ENCODE measurements at places on chromosomes 1 and 21.
A peak's percentile ranks its signal among the peaks of the same experiment; 100 is the strongest.

DNA sequence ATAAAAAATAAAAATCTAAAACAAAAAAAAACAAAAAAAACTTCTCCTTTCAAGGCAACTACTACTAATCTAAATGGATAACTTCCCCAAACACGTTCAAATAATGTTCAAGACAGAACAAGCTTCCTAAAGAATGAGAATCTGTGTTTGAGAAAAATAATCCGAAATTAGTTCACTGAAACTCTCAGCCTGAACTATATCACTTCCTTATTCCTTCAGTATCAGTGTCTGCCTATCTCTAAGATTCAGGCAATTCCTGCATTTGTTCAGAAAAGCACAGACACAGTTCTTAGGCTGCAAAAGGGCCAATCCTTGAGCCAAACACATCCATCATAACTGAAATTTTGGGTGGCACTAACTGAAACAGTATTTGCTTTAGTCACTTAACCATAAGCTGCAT lies 22.4 kb downstream of the DSTYK start:
- no peak for DNase-seq

DNA sequence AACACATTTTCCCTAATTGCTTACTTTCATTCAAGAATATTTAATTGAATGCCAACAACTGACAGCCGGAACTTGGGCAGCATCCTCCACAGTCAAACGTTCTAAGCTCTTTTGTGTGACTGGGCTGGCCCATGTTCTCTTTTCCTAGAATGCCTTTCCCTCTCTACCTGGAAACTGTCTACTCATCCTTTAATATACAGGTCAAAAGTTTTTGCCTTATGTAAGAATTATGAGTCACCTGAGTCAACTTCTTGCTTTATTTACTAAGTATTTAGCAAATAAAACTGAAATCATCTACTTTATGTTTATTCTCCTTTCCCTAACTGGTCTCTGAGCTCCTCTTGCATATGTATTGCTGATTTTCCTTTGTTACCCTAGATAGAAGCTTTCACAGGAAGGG lies 172.2 kb downstream of the CHRM3 start:
- no peak for DNase-seq

DNA sequence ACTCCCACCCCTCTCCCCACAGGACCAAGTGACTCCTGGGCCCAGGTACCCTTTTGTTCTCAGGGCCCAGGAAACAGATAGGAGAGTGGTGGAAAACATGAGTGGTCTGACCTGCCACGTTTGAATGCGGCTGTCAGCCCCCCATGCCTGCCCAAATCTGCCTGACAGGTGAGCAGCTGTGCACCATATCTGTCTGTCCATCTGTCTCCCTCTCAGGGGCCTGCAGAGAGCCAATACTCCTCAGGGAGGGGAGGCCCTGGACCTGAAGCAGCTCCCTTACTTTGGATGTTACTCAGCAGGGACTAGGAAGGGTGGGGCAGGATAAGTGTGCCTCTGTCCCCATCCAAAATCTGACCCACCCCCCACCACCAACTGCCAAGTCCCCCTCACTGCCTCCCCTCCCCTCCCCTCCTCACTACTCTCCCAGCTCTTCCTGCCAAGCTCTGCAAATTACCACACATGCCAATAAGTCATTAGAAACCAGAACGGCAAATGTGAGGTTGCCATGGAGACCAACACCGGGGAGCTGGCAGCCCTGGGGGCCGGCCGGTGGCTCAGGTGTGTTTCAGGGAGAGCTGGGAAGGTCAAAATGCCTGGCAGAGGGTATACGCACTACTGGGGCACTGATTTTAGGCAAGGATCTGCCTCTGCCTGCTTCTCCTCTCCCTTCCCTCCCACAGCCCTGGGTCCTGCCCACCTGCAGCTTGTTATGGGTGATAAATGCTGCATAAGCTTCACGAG lies 11.5 kb downstream of the LRRN2 start:
- no peak for DNase-seq

GRCh38 chr1:21447311-21447710 lies 7.4 kb downstream of the NBPF3 start:
- DNase-seq = no peak

DNA sequence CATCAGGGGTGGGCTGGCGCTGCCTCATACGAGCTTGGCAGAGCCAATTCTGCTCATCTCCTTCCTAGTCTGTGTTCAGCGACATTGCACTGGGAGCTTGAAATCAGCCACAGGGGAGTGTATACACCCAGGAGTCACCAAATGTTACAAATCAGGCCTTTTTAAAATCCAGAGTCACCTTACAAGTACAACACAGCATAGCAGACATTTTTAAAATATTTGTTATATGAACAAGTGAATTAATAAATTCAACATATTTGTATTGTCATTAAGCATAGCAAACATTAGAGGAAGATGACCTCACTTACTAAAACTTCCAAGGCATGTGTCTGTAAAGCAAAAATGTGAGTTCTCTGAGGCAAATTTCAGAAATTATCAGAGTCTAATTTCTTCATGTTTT lies 210.0 kb downstream of the HLX start:
- DNase-seq = peak; percentile 47

- DNase-seq = no peak
Measured at GRCh38 chr1:160608057-160608456, 28.8 kb upstream of the CD84 start.

GRCh38 chr1:21261551-21262292 lies 28.5 kb downstream of the ECE1 start:
- peak; percentile 94 for DNase-seq

DNA sequence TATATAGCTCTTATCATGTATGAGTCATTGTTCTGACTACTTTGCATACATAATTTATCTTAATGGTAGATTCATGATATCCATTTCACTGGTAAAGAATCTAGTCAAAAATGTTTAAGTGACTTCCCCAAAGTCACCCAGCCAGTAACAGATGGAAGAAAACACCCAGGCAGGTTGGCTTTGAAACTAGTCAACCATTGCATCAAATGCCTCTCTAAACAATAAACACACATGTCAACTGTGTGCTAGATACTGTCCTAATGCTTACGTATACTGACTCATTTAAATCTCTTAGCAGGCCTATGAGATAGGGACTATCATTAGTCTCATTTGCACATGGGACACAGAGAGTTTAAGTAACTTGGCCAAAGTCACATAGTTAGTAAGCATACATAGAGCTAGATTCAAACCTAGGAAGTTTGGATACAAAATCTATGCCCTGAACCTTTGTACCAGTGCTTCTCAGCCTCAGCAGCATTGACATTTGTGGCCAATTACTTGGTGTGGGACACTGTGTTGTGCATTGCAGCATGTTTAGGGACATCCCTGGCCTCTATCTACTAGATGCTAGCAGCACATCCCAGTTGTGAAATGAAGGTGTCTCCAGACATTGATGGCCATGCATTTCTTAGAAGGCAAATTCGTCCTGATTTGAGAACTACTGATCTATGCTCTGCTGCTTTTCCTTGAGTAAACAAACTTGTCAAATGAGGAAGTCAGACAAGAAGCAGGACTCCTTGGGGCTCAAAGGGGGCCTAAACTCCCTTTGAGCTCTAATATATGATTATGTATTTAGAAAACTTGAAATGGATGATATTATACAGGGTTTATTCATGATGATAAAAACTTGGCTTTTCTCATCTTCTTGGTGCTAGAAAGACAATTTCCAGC lies 316.3 kb downstream of the KCNH1 start:
- DNase-seq = no peak

- peak; percentile 73 for DNase-seq
Measured at GRCh38 chr1:212712451-212713303, 13.0 kb upstream of the BATF3 start.

DNA sequence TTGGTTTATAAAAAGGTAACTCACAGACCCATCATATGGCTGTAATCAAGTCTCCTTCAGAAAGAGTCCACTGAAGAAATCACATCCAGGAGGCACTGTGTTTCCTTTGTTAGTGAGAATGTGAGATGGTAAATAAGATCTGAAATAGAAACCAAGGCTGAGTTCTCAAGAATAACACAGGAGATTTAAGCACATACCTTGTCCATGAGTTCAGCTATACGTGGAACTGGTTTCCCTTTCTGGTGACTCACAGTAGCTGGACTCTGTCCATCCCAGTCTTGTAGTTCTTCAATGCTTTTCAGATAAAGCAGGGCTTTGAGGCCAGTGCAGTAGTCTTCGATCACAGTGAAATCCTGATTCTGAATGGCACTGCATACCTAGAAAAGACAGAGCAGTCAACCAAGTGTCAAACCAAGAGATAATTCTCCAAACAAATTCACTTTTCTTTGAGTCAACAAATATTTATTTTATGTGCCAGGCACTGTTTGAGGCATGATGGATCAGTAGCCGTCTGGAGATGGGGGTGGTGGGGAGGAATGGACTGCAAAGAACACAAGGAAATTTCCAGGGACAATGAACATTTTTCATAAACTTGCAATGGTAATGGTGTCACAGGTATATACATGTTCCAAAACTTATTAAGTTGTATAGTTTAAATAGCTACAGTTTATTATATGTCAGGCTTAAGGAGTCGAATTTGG lies 471.4 kb downstream of the PTBP2 start:
- DNase-seq = peak; percentile 63

GRCh38 chr1:182080955-182081582 lies 19.6 kb upstream of the ZNF648 start:
- peak; percentile 60 for DNase-seq

DNA sequence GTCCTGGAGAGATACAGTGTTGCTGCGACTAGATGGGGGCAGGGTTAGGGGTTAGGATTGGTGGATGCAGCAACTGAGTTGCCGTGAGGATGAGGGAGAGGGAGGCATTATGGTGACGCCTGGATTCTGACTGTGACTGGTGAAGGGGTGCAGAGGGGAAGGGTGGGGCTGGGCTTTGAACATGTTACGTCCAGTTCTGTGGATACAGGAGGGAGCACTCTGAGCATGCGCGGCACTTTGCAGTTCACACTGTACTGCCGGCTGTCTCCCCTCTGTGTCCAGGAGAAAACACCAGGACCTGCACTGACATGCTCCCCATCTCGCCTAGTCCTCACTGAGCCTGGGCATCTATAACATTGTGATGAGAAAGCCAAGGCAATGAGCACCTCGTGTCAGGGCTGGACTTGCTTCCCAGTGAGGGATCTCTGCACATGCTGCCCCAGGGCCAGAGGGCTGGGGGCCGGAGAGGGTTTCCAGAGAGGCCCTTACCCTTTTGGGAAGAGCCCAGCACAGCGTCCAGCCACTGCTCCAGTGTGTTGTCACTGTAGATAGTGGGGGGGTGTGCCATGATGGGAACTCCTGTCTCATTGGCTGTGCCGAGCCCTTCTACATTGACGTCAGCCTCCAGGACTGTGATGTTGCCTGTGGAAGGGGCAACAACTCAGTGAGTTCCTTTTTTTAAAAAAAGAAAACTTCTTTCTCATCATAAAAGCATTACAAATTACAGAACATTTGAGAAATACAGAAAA lies 7.6 kb downstream of the FAM151A start:
- no peak for DNase-seq

DNA sequence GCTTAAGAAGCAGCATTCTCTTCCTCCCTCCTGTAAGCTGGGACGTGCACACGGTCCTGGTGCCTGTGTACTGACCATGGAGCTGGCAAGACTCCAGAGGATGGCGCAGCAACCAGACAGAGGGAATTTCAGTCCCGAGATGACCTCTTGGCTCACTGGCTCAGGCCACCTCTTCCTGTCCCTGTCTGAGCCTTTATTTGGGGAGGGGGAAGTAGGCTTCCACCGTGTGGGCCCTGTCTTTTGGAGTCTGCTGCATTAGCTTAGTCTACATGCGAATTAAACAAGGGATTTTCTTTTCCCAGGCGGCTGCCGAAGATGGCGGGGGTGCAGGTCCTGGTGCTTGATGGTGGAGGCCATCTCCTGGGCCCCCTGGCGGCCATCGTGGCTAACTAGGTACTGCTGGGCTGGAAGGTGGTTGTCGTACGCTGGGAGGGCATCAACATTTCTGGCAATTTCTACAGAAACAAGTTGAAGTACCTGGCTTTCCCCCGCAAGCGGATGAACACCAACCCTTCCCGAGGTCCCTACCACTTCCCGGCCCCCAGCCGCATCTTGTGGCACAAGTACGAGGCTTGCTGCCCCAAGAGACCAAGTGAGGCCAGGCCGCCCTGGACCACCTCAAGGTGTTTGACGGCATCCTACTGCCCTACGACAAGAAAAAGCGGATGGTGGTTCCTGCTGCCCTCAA lies 10.2 kb downstream of the IL24 start:
- DNase-seq = no peak

DNA sequence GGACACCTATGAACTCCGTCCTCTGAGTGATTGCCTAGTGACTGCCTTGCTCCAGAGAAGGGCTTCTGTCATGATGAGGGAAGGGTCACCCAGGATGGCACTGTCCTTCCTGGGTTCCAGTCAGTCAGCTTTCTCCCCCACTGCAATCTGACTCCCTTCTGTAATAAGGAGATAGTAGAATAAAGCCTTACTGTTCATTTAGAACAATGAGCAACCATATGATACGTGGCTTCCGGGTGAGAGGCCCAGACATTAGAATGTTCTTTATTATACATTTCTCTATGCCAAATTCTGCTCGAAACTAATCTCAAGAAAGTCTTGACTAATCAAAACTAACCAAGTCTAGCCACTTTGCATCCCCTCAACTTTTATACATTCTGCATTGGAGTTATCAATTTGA lies 8.5 kb upstream of the MTMR11 start:
- no peak for DNase-seq

- no peak for DNase-seq
Measured at GRCh38 chr1:203085528-203086406, at the start of gene MYOG. Gene MYOG (minus strand): TSS chr1:203086012. CDS start chr1:203085961, 51 bp downstream.

DNA sequence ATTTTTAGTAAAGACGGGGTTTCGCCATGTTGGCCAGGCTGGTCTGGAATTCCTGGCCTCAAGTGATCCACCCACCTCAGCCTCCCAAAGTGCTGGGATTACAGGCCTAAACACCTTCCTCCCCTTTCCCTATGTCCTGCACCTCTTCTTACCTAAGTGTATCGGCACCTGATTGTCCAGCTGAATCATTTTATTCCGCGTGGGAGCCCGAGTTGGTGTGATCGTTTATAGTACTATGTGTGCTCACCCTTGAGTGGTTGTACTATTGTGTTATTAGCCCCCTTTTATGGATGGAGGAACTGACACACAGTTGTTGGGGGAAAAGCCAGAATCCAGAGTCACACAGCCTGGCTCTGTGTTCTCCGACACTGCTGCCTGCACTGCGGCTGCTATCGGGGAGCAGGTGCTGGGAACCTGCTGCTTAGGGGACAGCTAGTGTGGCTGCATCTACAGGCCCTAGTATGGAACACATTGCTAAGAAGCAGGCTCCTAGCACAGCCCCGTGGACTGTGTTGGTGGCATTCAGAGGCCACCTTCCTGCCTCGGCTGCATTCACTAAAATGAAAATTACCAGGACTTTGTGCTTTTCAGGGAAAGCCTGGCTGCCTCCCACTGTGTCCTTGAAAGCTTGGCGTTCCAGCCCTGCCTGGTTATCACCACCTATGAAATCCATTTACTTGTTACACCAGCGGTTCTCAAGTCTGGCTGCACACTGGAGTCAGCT lies 21.6 kb downstream of the ENO1 start:
- DNase-seq = no peak

DNA sequence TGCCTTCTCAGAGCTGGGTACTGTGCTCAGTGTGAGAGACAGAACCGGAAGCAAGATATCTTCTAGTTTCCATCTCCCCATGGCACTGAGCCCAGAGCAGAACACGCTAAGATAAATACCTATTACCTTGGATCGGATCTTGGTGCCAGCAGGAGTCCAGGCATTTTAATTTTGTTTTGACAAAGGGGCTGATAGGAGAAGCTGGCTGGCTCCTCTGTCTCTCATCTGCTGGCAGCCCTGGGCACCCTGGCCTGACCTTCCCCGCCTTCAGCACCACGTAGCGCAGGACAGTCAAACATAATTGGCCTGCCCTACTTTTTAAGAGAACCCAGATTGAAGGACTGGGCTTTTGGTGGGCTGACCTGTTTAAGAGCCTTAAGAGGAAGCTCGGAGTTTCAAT lies 160.7 kb upstream of the KLHDC7A start:
- DNase-seq = no peak

GRCh38 chr1:174116042-174116441 lies 43.3 kb upstream of the RABGAP1L start:
- DNase-seq = no peak

Data from AG20443 (cell line).